Umbilical cord (tissue), 2 donors: ENCODE measurements at places on chromosomes 1 and 21. TPM values are rescaled to one million over a fixed set of nuclear protein-coding genes. Genes with fewer than 3 reads are reported as not detected.

C1orf216 gene
- 13.5 TPM for total RNA-seq

USH2A gene
- total RNA-seq, result 2.2 TPM

PCP4 gene
- not detected for total RNA-seq

PKLR gene
- total RNA-seq, result not detected

ZNF697 gene
- 18.8 TPM for total RNA-seq

PEAR1 gene
- total RNA-seq, result 1.9 TPM

VTCN1 gene
- total RNA-seq, result 0.96 TPM

EVA1B gene
- total RNA-seq, result 67.7 TPM

TSPAN2 gene
- 28.2 TPM for total RNA-seq

TMEM269 gene
- total RNA-seq, result not detected

GFI1 gene
- 3.6 TPM for total RNA-seq

SPRR2F gene
- not detected for total RNA-seq

PRR9 gene
- total RNA-seq, result 8.2 TPM

SOX13 gene
- total RNA-seq, result 7.9 TPM

FMOD gene
- 227 TPM for total RNA-seq
